Vagina (tissue), 2 donors: ENCODE measurements at places on chromosomes 6 and 20.
A peak's percentile ranks its signal among the peaks of the same experiment; 100 is the strongest.

- no peaks in the 10 kb centered on the region for H3K4me1 ChIP-seq
- no peak overlapping the region for H3K4me3 ChIP-seq
- H3K27ac ChIP-seq, result no peak overlapping the region
- H3K36me3 ChIP-seq, result no peaks in the 10 kb centered on the region
- DNase-seq, result no peak
Measured at GRCh38 chr6:129280749-129281148, 397.8 kb downstream of the LAMA2 start.

DNA sequence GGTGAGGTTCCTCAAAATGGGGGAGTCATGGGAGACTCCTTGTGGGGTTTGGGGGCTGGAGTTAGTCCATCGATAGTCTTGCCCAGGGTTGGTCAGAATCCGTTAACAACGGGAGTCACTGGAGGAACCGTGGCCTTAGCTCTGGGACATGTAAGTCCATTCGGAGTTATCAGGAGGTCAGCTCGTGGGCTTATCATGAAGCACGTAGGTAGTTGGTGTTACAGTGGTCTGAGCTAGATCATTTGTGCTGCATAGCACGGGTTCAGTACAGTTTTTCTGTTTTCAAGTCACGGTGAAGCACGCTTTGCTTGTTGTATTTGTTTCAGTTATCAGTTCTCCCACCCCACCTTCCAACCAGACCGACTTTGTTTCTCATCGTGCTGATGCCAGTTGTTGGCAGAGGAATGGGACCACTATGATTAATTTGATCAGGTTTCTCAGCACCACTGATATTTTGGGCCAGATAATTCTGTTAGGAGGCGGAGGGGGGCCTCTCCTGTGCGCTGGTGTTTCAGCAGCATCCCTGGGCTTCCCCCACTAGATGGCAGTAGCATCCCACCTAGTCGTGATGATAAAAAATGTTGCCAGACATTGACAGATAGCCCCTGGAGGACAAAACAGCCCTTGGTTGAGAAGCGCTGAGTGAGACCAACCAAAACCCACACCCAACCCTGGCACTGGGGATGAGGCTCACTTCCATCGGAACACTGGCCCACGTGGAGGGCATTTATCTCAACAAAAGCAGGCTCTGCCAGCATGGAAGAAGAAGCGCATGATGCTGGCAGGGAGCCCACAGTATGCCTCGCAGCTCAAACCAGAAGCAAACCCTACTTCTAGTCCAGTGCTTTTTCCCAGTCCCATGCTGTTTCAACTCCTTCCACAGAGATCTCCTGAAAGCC is 2.2 kb upstream of the APMAP start:
- peaks cover 46% of the 10 kb centered on the region for H3K4me1 ChIP-seq
- no peak overlapping the region for H3K4me3 ChIP-seq
- peak; percentile 89 for DNase-seq
- no peaks in the 10 kb centered on the region for H3K27me3 ChIP-seq
- peak overlapping the region; percentile 89 for H3K27ac ChIP-seq

- peaks cover 18% of the 10 kb centered on the region for H3K4me1 ChIP-seq
- no peak for DNase-seq
- no peak overlapping the region for H3K4me3 ChIP-seq
- H3K27ac ChIP-seq, result no peak overlapping the region
- H3K27me3 ChIP-seq, result no peaks in the 10 kb centered on the region
Measured at GRCh38 chr6:125984311-125984710, 2.0 kb upstream of the TRMT11 start.

DNA sequence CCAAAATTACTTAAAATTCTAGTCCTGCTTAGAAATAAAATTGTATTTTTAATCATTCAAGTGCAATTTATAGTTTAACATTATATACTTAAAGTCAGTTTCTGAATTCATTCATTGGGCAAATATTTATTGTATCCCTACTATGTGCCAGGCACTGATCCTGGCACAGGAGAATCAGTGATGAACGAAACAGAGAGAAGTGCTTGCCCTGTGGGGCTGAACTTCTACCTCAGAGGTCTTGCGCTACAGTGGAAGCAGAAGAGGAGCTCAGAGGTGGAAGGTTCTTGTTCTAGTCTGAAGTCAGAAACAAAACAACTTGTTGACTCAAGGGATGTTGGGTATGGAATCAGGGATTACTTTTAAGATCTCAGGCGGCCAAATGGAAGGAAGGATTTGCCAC is 6.0 kb downstream of the CLDN20 start:
- no peaks in the 10 kb centered on the region for H3K27me3 ChIP-seq
- no peak overlapping the region for H3K27ac ChIP-seq
- no peak for DNase-seq
- no peak overlapping the region for H3K4me3 ChIP-seq
- peaks cover 34% of the 10 kb centered on the region for H3K4me1 ChIP-seq

- no peaks in the 10 kb centered on the region for H3K27me3 ChIP-seq
- no peak overlapping the region for H3K4me3 ChIP-seq
- H3K27ac ChIP-seq, result no peak overlapping the region
- no peaks in the 10 kb centered on the region for H3K36me3 ChIP-seq
Measured at GRCh38 chr20:13325033-13325432, 104.0 kb downstream of the ISM1 start.

DNA sequence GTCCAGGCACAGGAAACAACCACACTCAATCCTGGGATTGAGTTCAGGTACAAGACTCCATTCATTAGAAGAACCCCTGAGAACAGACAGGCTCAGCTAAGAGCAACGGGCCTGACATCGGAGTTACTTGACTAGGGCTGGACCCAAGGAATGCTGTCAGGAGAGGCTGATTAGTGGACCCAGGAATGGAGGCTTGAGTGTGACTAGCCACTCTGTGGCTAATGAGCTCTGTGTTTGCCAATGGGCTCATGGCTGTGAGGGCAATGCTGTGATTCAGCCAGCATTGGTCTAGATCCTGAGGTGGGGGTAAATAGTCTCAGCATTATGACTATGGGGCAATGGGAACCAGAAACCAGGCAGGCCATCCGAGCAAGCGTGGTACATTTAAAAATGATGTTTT is 71.8 kb downstream of the RIOK1 start:
- H3K4me3 ChIP-seq, result no peak overlapping the region
- no peaks in the 10 kb centered on the region for H3K36me3 ChIP-seq
- no peak for DNase-seq
- no peaks in the 10 kb centered on the region for H3K27me3 ChIP-seq

DNA sequence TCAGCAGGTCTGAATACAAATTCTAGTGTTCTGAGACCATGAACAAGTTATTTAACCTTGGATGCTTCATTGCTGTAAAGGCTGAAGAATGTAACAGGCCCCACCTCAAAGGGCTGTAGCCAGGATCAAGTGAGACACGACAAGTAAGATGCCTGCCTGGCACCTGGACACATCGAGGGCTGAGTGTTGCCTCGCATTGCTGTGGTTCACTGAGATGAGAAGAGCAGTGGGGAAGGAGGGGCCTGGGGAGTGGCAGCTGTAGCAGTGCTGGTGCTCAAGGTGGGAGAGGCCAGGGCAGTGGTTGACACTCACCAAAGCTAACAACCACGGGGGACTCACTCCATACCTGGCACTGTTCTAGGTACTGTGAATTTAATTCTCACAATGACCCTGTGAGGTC is 187.8 kb downstream of the KIF16B start:
- DNase-seq, result no peak
- no peak overlapping the region for H3K27ac ChIP-seq
- H3K27me3 ChIP-seq, result no peaks in the 10 kb centered on the region
- no peaks in the 10 kb centered on the region for H3K36me3 ChIP-seq
- no peaks in the 10 kb centered on the region for H3K4me1 ChIP-seq
- no peak overlapping the region for H3K4me3 ChIP-seq

GRCh38 chr6:56860475-56860874 is 94.4 kb upstream of the BEND6 start:
- peaks cover 22% of the 10 kb centered on the region for H3K4me1 ChIP-seq
- no peaks in the 10 kb centered on the region for H3K36me3 ChIP-seq
- H3K27ac ChIP-seq, result no peak overlapping the region
- no peaks in the 10 kb centered on the region for H3K27me3 ChIP-seq

GRCh38 chr6:57183336-57183735 is 11.2 kb downstream of the BAG2 start:
- DNase-seq, result no peak
- H3K27ac ChIP-seq, result no peak overlapping the region
- peaks cover 9% of the 10 kb centered on the region for H3K4me1 ChIP-seq
- peaks cover 19% of the 10 kb centered on the region for H3K36me3 ChIP-seq
- H3K27me3 ChIP-seq, result no peaks in the 10 kb centered on the region

DNA sequence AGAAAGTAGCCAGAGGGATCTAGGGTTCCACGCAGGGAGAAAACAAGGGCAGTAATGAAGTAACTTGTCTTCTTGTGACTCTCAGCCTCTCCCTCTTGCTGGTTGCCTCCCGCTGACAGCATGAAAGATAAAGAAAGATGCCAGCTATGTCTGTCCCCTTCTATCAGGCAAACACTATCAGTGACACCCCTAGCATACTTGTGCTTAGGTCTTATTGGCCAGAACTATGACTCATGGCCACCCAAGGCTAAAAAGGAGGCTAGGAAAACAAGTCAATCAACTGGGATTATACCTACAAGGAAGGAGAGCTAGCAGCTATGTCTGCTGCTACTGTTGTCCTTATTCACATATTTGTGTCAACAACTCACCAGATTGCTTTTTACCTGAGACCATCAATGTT is 206.8 kb upstream of the SOX4 start:
- DNase-seq, result no peak
- no peaks in the 10 kb centered on the region for H3K27me3 ChIP-seq

- no peaks in the 10 kb centered on the region for H3K27me3 ChIP-seq
- no peak overlapping the region for H3K27ac ChIP-seq
- no peak for DNase-seq
- no peak overlapping the region for H3K4me3 ChIP-seq
- peaks cover 33% of the 10 kb centered on the region for H3K4me1 ChIP-seq
Measured at GRCh38 chr6:43082806-43083655, 6.9 kb downstream of the PTK7 start.

DNA sequence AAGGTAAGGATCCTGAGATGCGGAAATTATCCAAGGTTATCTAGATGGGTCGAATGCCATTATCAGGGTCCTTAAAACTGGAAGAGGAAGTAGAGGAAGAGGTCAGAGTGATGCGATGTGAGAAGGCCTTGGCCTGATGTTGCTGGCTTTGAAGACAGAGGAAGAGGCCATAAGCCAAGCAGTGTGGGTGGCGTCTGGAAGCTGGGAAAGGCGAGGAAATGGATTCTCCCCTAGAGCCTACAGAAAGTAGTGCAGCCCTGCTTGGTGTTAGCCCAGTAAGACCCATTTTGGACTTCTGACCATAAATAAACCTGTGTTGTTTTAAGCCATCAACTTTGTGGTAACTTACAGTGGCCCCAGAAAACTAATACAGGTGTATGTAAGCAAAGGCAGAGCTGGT is 2.0 kb downstream of the SRXN1 start:
- H3K4me1 ChIP-seq, result peaks cover 25% of the 10 kb centered on the region
- H3K27ac ChIP-seq, result no peak overlapping the region
- H3K27me3 ChIP-seq, result no peaks in the 10 kb centered on the region
- no peak overlapping the region for H3K4me3 ChIP-seq
- DNase-seq, result no peak

DNA sequence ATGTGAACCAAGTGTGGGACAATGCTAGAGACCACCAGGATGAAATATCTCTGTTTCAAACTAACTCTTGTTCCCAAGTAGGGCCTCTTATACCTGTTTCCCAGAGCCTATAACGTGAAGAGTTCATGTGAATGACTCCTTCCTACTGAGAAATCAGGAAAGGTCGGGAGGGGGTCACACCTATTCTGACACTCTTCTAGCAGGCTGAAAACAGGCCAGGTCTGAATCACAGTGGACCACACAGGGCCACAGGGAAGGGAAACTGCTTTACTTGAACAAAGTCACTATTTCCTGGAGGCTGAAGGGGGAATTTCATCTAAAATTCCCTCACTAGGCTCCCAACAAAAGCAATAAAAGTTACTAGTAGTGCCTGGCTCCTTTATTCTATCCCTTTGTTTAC is 88.4 kb upstream of the BMP2 start:
- no peak overlapping the region for H3K4me3 ChIP-seq
- H3K27me3 ChIP-seq, result no peaks in the 10 kb centered on the region
- H3K36me3 ChIP-seq, result no peaks in the 10 kb centered on the region
- no peak overlapping the region for H3K27ac ChIP-seq
- no peaks in the 10 kb centered on the region for H3K4me1 ChIP-seq

DNA sequence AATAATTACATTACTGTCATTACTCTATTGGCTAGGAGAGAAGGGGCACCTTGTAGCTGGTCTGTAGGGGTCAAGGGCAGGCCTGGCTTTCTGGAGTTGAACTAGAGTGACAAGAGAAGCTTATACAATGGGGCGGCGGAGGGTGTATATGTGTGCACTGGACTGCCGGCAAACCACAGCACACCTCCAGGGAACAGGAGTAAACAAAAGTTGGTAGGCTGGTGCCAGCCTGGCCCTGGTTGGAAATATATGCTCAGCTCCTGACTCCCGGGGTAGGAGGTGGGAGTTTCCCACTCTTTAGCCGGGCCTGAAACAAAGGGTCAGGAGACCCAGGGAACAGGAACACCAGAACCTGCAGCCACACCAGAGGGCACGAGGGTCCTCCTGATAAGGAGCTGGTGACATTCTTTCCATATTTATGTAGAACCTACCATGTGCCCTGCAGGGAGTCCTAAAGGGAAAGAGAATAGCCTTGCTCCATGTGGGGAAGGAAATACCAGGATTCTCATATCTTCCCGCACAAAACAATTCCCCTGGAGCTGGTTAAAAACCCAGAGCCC is 5.1 kb downstream of the C6orf132 start:
- H3K36me3 ChIP-seq, result no peaks in the 10 kb centered on the region
- DNase-seq, result no peak
- peaks cover 35% of the 10 kb centered on the region for H3K4me1 ChIP-seq
- no peaks in the 10 kb centered on the region for H3K27me3 ChIP-seq
- H3K4me3 ChIP-seq, result no peak overlapping the region
- no peak overlapping the region for H3K27ac ChIP-seq

GRCh38 chr6:8389036-8389818 is 46.1 kb downstream of the SLC35B3 start:
- no peak overlapping the region for H3K4me3 ChIP-seq
- no peaks in the 10 kb centered on the region for H3K36me3 ChIP-seq
- H3K27ac ChIP-seq, result no peak overlapping the region
- no peaks in the 10 kb centered on the region for H3K27me3 ChIP-seq
- no peaks in the 10 kb centered on the region for H3K4me1 ChIP-seq

- no peaks in the 10 kb centered on the region for H3K4me1 ChIP-seq
- H3K27ac ChIP-seq, result no peak overlapping the region
- H3K4me3 ChIP-seq, result no peak overlapping the region
- no peaks in the 10 kb centered on the region for H3K36me3 ChIP-seq
Measured at GRCh38 chr6:99016355-99016754, 68.6 kb upstream of the FBXL4 start.

- no peaks in the 10 kb centered on the region for H3K36me3 ChIP-seq
- no peak overlapping the region for H3K4me3 ChIP-seq
- no peaks in the 10 kb centered on the region for H3K4me1 ChIP-seq
Measured at GRCh38 chr6:133610227-133610840, 278.6 kb upstream of the TCF21 start.
